ENCODE measurements at places on chromosomes 5 and 9.

- DNase-seq, result no peak
Measured at GRCh38 chr5:167985373-167985772, 306.1 kb upstream of the WWC1 start.

- no peak for DNase-seq
Measured at GRCh38 chr9:38232895-38233294, 159.6 kb upstream of the ALDH1B1 start.

- no peak for DNase-seq
Measured at GRCh38 chr9:21674894-21675293, 127.5 kb upstream of the MTAP start.

DNA sequence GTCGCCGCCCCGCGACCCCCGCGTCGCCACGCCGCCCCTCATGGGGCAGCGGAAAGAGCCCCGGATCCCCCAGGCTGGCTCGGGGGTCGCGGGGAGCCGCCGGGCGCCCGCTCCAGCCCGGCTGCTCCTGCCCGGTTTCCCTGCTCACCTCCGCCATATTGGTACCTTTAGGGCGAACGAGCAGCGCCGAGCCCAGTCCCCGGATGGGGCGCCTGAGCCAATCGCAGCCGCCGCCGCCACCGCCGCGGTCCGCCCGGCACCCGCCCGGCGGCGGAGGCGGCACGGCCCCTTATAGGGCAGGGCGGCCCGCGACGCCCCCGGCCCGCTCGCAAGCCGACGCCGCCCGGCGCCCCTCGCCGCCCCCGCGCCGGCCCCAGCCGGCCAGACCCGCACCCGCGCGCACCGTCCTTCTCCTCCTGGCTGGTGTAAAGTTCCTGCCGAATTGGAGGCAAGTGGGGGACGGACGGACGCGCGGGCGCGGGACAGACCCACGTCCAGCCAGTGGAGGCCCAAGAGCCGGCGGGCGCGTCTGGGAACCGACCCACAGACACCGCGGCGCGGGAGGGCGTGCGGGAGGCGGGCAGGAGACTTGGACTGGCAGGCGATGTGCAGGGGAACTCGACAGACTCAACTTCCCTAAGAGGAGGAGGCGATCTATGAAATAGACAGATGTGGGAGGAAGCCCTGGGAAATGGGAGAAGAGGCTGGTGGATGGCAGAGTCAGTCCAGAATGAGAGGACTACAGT lies at the start of gene MIER3:
Gene MIER3 (minus strand): TSS at position 178 of the 746 bp plus-strand sequence. CDS start 21 bp downstream, at position 157.
- peak; percentile 72 for DNase-seq

GRCh38 chr5:7869474-7870136 lies 657 bp downstream of the MTRR start:
- peak; percentile 71 for DNase-seq

- DNase-seq, result peak; percentile 3
Measured at GRCh38 chr5:121384359-121384758, 467.3 kb upstream of the FTMT start.

DNA sequence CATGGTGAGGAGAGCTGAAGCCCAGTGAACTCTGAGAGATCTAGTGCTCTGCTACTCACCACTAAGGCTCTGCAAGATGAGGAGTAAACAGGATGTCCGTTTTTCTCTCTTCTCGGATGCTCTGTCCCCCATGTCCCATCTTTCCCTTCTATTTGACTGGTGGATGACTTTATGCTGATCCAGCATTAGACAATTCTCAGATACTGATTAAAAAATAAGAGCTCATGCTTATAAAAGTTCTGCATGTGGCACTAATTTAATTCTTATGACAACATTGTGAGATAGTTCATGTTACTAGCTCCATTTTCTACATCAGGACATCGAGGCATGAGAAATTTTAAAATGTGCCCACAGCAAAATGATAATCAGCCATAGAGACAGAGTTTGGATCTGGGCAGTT lies 77.0 kb downstream of the HMHB1 start:
- DNase-seq, result no peak

DNA sequence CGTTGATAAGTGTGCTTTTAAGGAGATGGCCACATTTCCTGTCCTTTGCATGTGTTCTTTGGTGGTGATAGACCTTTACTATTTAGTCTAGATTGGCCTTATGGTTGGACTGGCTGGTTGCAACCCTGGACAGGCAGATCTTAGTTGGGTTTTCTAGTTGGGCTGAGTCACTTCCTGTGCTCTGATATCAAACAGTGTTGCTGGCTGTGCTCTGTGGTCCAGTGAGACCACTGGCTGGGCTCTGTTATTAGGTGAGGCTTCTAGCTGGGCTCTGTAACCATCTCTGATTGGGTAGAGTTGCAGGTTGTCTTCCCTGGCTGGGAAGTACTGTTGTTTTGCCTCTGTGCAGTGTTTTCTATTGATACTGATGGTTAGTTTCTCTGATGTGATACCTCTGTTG lies 432.5 kb downstream of the LRRC70 start:
- no peak for DNase-seq

DNA sequence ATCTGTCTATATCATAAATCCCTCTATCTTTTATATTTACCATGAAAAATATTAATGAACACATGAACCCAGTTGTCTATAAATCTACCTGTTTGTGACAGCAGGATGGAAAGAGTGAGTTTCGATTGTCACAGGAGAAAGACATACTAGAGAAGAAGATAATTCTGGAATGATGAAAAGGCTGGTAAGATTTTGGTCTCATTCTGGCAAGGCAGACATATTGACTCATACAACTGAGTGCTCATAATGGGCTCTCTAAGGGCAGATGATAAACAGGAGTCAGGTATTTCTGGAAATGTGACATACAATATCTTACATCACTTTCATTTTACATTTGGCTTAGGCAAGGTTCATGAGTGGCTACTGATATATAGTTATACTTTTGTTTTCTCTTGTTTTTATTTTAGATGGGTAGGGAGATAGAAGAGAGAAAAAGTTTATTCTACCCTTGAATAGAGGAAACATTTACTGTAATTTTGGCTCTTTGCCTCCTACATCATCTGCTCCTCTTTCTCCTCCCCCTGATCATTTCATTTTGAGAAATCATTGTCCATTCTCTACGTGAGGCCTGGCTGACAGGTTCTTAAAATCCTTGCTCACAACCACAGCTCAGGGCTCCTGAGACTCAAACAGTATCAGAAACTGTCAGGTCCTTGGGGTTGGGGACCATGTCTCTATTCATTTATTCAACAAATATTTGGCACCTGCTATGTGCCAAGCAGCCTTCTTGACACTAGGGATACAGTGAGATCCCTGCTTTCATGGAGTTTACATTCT lies 14.4 kb downstream of the ELOVL7 start:
- DNase-seq, result no peak

- DNase-seq, result no peak
Measured at GRCh38 chr5:159001247-159001646, 98.5 kb downstream of the EBF1 start.

- no peak for DNase-seq
Measured at GRCh38 chr9:80320480-80320879, 748.7 kb downstream of the TLE4 start.

GRCh38 chr5:122615146-122615545 lies 159.7 kb upstream of the SNX2 start:
- DNase-seq, result no peak

DNA sequence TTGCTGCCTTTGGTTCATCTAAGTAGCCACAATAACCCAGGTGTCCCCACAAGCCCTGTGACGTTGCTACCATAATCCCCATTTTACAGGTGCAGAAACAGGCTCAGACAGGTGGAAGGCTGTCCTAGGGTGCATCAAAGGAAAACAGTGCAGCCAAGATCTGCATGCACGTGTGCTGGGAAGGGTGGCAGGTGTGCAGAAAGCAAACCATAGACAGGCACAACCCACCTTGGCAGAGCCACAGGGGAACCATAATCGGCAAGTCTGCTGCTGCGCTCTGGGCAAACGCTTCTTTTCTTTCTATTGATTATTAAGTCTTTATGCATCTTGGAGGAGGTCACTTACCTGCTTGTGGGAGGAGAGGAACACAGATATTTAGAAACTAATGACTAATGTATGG lies 7.1 kb downstream of the NSG2 start:
- no peak for DNase-seq

- no peak for DNase-seq
Measured at GRCh38 chr9:108776920-108777639, 78.7 kb downstream of the ACTL7B start.

DNA sequence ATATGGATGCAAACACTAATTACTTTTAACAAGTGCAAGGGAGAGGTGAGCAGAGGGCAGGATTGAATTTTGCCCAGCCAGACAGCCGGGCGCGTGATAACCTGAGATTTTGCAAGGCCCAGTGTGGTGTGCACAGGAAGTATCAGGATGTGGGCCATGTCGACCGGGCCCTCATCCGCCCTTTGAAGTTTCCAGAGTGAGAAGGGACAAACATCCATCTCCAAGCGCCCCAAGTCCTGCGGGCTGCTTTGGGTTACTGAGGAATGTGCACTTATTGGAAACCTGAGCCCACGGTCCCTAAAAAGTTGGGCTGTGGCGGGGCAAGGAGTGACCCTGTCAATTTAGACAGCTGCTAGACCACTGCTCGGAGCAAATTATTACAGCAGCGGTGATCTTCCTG lies 272.2 kb upstream of the IRX2 start:
- no peak for DNase-seq

GRCh38 chr5:44278469-44278868 lies 110.8 kb downstream of the FGF10 start:
- DNase-seq, result no peak

- peak; percentile 30 for DNase-seq
Measured at GRCh38 chr5:150605546-150605945, 34.9 kb upstream of the SYNPO start.

GRCh38 chr5:178114325-178115135 lies 1.2 kb downstream of the N4BP3 start:
- peak; percentile 23 for DNase-seq

DNA sequence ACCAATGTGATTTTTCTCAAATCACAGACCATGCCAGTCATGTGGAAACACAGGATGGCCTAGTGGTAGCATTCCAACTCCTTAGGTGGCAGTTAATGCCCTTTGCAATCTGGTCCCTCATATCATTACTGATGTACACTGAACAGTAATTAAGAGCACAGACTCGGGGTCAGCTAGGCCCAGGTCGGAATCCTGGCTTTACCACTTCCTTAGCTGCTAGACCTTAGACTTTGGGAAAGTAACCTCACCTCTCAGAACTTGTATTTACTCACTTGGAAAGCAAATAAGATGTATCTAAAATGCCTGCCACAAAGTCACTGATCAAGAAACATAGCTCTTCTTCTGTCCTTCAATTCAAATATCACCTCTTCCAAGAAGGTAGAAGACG lies 112.8 kb downstream of the MAPKAP1 start:
- no peak for DNase-seq
